ENCODE measurements at places on chromosomes 6 and 20.

DNA sequence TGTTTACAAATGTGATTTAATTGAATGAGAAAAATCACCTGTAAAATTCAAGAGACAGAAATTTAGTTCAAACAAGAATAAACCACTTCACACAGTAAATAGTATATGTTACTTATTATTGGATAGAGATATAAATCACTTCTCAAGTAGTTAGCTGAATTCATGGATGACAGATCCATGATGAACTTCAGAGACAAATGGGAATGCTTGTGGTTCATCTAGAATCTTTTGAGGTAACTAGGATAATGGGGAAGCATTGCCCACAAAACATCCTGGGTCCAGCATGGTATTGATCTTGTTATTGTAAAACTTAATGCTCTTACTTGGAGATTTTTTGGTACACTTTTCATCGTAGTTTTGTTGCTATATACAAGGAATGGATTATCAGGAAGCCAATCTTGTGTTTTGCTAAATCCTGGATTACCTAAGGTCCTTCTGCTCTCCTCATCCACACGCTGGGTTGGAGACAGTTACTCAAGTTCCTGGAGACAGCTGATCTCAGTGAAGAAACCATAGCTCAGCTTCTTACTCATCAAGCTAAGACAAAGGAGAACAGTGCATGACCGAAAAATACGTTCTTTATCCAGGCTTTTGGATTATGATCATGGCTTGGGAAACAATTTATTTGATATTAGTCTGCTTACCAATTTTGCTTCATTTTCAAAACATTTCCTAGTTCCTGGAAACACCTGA, 142.5 kb upstream of the PREP start:
- no peak for DNase-seq

DNA sequence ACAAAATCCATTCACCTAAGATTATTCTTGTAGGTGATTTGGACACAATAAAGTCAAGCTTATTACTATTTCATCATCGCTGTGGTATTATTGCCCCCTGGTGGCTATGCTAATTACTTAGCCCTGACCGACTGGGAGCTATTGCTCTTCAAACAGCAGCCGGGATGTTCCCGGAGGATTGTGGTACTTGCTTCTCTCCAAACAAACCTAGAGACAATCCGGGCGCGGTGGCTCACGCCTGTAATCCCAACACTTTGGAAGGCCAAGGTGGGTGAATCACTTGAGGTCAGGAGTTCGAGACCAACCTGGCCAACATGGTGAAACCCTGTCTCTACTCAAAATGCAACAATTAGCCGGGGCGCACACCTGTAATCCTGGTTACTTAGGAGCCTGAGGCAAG, 15.4 kb upstream of the STMND1 start:
- DNase-seq, result no peak

GRCh38 chr20:31494131-31494530, 19.0 kb downstream of the REM1 start:
- no peak for DNase-seq

- DNase-seq, result no peak
Measured at GRCh38 chr6:170504479-170504878, 48.6 kb downstream of the PSMB1 start.

Data from NCI-H1092 treated with DMSO at 0.1 percent for 48 hours (cell line).